ENCODE measurements at places on chromosomes 13 and 19. TPM values are rescaled to one million over a fixed set of nuclear protein-coding genes. Genes with fewer than 3 reads are reported as not detected.
A peak's percentile ranks its signal among the peaks of the same experiment; 100 is the strongest.

DNA sequence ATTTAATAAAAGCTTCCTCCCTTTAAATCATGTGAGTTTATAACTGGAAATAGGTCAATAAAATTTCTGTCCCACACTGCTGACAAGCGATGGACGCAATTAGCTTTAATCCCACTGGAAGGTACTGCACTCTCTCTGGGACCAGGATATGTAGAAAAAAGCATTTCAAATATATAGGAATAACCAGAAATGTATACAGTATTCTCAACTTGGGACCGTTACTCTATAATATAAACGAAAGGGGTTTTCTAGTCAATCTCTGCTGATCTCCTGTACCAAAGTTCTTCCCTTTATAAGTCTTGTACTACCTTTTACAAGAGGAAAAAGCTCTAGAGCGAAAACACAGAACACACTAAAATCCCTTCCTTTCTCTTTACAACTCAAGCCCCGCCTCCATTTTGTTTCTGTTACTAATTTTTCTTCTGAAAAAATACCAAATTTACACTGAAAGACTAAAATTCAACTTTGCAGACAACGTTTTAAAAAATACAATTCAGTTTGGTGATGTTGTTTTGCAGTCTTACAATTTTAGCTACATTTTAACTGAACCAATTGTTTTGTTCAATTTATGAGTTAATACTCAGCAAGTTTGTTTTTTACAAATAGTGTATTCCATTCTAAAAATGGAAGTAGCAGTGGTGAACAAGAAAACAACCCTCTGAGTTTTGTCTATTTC lies 1.7 kb upstream of the USPL1 start:
- DNase-seq = no peak

GRCh38 chr19:50203281-50204080 lies at the start of gene MYH14:
Gene MYH14 (plus strand): TSS chr19:50203622. CDS start chr19:50210366, 6,744 bp downstream.
- peak; percentile 96 for DNase-seq

GRCh38 chr19:34041925-34042521 lies 130.3 kb upstream of the LSM14A start:
- DNase-seq = peak; percentile 51

DNA sequence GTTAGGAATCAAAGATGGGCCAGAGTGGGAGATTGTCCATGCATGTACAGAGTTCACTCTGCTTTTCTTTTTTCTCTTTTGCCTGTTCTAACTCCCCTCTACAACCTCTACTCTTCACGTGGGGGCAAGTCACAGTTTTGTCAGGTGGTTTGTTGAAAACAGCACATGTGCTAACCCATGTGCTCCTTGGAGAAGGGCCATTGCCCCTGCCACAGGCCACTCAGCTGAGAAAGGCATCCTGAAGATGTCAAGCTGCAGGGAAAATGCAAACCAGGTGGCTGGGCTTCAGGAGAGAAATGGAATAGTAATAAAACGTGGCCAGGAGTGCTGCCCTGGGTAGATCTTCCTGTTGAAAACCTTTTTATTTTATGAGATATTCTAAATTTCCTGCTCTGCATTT lies 35.3 kb upstream of the SLC10A2 start:
- DNase-seq = no peak

- peak; percentile 55 for DNase-seq
Measured at GRCh38 chr13:76048675-76049375, 412.7 kb downstream of the LMO7 start.

DNA sequence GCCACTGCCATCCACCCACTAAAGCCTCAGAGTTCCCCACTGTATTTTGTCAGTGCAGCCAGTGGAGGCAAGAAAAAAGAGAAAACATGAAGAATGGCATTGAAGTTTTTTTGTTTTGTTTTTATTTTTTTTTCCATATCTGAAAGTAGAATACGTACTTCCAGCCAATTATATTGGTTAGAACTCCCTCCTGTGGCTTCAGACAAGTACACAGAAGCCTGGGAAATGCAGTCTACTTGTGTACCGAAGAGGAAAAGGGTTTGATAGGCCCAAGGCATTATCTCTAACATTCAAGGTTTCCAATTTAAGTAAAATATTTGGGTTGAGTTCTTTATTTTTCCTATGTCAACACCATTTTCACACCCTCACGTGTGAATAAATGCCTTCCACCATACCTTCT lies 696.2 kb upstream of the GPC6 start:
- DNase-seq = peak; percentile 19

- no peak for DNase-seq
Measured at GRCh38 chr13:43874504-43875092, 4.9 kb downstream of the CCDC122 start.

Gene GDF15
- 35.1 TPM for polyA plus RNA-seq

- DNase-seq = no peak
Measured at GRCh38 chr13:99982036-99982730, 599 bp downstream of the ZIC2 start.

Gene LILRB2
- polyA plus RNA-seq = 1.2 TPM

GRCh38 chr13:104357672-104358354 lies 1291.6 kb upstream of the SLC10A2 start:
- no peak for DNase-seq

DNA sequence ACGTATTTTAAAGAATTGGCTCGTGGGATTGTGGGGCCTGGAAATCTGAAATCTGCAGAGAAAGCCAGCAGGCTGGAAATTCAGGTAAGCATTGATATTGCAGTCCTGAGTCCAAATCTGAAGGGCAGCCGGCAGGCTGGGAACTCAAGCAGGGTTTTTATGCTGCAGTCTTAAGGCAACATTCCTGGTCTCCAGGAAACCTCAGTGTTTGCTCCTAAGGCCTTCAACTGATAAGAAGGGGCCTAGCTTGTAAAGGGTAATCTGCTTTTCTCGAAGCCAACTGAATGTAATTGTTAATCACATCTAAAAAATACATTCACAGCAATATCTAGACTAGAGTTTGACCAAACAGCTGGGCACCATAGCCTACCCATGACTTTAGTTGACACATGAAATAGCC lies 154.4 kb downstream of the EFNB2 start:
- DNase-seq = no peak

Data from left lung (tissue), 14 donors.